ENCODE measurements at places on chromosomes 16 and 17.

DNA sequence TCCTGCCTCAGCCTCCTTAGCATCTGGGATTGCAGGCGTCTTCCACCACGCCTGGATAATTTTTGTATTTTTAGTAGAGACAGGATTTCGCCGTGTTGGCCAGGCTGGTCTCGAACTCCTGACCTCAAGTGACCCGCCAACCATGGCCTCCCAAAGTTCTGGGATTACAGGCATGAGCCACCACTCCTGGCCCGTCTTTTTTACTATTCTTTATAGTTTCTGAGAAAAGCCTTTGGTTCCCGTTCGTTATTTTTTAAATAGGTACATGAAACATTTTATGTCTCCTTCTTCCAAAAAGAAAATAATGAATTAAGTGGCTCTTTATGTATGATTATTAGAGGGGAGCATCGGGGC lies 570 bp upstream of the BCO1 start:
- DNase-seq, result no peak

DNA sequence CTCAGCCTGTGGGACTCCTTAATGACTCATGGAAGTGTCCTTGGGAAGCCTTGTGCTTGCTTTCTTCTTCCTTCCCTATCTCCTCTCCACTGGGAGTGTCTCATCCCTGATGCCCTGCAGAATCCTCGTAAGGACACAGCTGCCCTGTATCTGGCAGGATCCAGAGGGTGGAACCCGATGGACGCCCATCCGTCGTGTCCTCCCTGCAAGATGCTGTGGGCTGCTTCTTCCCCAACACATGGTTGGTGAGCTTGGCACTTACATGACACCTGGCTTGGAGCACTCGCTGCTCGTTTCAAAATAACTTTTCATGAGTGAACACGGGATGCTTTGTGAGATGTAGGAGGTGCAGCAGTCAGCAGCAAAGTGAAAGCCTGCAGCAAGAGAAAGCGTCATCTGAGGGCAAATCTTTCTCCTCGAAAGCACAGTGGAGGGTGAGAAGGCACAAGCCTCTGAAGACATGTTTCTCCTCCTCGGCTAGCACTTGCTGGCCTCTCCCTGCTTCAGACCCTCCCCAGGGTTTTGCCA lies 3.3 kb downstream of the CCL15 start:
- DNase-seq, result no peak

DNA sequence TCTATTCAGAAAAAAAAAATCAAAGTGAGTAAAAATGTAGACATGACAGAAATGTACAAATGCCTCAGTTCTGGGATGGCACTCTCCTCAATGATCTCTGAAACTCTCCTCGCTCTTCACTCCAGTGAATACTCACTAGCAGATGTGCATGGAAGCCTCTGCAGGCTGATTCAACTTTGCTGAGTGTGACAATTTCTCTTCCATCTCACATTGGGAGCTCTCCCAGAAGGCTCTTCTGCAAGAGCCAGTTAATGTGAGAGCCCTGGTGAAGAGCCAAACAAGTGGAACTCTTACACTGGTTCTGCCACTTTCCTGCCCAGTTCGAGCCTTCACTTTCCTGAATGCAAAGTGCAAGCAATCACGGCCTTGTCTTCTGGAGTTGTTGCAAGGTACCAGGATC lies 147.1 kb upstream of the IRX6 start:
- DNase-seq, result no peak

DNA sequence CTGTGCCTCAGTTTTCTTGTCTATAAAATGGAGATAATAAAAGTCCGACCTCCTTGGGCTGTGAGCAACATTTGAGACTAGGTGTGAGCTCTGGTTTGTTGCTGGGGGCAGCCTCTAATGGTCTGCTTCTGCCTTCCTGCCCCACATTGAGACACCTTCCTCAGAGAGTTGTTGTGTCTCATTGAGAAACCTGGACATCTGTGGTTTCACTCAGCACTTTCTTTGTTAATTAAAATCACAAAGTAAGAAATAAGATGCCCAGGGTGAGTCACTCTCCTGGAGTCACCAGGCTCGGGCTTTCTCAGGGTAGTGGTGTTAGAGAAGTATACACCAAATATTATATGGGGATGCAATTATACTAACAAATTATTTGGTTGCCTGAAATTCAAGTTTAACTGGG lies 389.2 kb upstream of the SALL1 start:
- DNase-seq, result no peak

- DNase-seq, result no peak
These were observed 28.4 kb upstream of the ZFPM1 start for GRCh38 chr16:88424587-88425235.

DNA sequence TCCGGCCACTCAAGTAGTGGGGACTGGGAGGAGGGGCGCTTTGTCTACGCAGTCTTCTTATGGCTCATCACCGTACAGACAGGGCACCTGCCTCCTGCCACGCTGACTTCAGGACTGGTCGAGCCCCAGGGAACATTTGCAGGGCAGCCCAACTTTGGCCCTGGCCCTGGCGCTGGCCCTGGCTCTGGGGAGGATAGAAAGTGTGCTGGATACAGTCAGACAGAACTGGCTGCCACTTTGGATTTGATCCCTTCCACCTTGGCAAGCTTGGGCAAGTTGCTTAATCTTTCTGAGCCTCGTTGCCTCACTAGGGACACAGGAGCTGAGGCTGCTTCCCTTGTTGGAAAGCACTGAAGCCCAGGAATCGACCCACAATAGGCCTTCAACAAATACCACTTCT lies 13.6 kb downstream of the LGALS9 start:
- no peak for DNase-seq

- DNase-seq, result no peak
These were observed 536.4 kb downstream of the WWOX start for GRCh38 chr16:78635807-78636206.

DNA sequence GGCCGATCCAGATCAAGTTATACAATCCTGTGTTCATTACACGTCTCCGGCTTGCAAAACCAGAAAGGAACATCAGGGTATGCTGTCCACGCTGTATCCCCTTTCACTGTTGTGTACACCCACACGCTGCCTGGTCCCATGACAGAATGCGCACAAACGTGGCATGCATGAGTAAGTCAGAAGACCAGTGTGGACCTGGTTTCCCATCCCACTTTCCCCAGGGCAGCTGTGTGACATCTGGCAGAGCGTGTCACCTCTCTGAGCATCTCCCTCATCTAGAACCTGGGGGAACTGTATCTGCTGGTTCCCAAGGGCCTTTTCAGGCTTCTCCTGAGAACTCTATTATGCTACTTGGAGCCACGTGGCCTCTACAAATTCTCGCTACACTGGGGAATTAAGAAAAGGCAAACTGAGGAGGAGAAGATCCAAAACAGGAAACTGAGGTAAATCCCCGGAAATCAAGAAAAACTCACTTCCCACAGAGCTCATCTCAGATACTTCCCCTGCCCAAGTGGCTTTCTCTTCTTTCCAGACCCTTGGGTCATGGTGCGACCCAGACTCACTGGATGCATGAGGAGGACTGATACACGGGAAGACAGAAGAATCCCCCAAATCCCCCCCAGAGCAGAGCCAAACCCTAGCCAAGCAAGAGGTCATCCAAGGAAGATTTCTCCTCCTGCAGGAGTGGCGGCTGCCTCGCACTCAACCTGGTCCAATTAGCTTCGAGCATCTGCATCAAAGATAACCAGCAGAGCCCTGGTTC lies 139.3 kb downstream of the GAS7 start:
- DNase-seq, result no peak

DNA sequence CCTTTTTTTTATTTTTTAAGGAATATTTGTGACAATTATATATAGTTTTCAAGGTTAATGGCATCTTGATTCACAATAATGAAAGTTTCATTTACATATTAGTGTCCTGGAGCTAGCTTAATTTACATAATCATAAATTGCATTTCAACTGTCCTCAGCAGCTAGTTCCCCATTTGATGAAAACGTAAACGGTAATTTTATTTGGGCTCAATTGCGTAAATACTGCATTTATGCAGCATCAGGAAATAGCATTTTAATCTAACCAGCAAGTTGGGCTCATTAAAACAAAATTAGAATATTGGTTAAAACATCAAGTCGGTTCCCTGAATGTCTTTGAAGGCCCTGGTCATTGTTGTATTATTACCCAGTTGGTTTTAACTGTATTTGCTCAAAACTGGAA lies 136.8 kb upstream of the CDH5 start:
- no peak for DNase-seq

GRCh38 chr16:74698222-74698621 lies 2.4 kb downstream of the MLKL start:
- DNase-seq, result no peak

- no peak for DNase-seq
These were observed 4.5 kb upstream of the PPP1R27 start for GRCh38 chr17:81839301-81839700.

GRCh38 chr17:30232015-30232823 lies 3.3 kb downstream of the SLC6A4 start:
- no peak for DNase-seq

DNA sequence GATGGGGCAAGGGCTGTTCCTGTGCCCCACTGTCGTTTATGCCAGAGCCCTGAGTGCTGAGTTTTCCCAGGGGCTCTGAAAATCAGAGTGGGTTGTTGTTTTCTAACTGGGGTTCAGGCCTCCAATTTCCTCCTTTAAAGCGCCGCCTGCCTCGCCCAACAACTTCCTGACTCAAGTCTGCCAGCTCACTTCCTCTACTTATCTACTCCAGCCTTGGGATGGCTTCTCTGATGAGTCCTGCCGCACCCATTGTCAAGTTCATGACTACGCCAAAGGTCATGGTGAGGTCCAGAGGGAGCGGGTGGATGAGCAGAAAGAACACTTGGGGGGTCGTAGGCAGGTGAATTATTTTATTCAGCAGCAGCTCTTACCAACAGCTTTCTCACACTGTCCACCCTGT lies 104.7 kb downstream of the UTP18 start:
- DNase-seq, result no peak

- DNase-seq, result no peak
These were observed 87.2 kb upstream of the CACNG5 start for GRCh38 chr17:66747578-66748275.

- DNase-seq, result no peak
These were observed 1.1 kb downstream of the EZH1 start for GRCh38 chr17:42743595-42744282.

- DNase-seq, result no peak
These were observed 171.0 kb downstream of the MAF start for GRCh38 chr16:79429381-79430190.

GRCh38 chr16:77788181-77789084 lies at the start of gene VAT1L:
Gene VAT1L, plus strand, starts transcription at chr16:77788564. Its CDS starts 119 bp downstream, at chr16:77788683.
- no peak for DNase-seq

GRCh38 chr17:80270836-80271235 lies 10.2 kb downstream of the RNF213 start:
- DNase-seq, result no peak

DNA sequence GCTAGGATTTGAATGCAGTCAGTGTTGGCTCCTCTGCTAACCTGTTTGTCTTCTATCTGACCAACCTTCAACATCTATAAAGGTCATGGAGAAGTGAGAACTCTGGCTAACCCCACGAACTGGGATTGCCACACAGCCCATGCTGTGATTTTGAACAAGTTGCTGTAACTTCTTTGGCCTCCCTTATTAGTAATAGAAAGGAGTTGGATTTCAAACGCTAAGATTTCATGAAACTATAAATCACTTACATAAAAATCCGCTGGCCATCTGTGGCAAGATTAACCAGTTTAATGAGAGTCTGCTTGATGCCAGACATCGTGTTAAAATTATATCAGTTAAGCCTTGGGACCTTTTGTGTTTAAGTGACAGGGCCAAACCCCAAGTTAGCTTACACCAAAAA lies 53.4 kb downstream of the HSD17B2 start:
- DNase-seq, result no peak

GRCh38 chr17:78252111-78252634 lies 20.7 kb downstream of the TMEM235 start:
- DNase-seq, result no peak

GRCh38 chr17:7667656-7668406 lies 17.1 kb downstream of the ATP1B2 start:
- DNase-seq, result no peak

DNA sequence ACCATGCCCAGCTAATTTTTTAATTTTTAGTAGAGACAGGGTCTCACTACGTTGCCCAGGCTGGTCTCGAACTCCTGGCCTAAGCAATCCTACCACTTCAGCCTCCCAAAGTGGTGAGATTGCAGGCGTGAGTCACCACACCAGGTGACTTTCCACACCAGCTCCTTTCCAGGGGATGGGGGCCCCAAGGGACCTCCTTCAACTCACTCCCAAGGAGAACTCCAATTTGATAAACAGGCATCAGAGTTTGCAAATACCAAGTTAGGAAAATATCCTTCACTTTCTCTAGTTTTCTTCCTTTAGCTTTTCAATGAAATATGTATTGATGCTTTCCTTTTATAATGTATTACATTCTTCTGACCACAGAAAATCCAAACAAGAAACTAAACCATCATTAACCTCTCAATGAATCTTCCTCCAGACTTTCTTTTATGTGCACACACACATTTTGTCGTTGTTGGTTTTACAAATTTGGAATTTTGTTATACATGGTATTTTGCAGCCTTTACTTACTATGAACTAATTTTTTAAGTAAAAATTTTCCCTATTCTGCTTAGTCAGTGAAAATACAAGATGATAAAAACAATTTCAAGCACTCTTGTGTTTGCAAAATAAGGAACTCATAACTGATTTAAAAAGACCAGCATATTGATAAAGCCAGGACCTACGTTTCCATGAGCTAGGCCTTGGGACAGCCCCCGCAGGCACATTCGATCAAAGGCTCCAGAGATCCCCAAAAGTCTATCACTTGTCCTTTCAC lies 32.0 kb downstream of the GAS7 start:
- no peak for DNase-seq

- DNase-seq, result no peak
These were observed 1.0 kb downstream of the SLC47A1 start for GRCh38 chr17:19534562-19535149.

- DNase-seq, result peak; percentile 29
These were observed 185.3 kb upstream of the CACNG3 start for GRCh38 chr16:24070851-24071250.

DNA sequence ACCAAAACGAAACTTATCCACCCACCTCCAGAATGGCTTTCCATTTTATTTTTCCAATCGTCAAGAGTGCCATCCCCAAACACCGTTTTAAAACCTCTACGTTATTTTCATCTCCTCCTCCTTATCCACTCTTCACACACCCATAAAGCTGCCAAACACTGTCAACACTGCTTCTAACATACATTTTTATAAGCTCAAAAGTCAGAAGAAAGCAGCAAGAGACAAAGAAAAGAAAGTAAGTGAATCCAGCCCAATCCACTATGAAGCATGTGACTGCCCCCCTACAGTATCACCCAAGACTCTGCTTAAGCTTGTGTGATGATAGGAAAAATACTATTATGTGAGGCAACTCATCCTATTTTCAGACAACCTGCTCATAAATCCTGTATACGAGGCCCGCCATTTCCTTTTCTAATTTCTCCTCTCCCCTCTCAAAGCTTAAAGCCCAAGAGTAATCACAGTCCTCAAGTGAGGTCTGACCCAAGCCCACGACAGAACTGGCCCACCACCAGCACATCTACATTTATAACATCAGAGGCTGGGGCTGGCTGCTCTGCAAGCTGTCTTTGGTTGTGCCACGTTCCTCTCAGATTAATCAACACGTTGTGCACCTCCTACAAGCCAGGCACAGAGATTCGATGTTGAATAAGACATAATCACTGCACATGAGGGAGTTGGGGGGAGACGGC lies 16.3 kb downstream of the USP31 start:
- DNase-seq, result no peak

- DNase-seq, result no peak
These were observed 43.8 kb upstream of the NDRG4 start for GRCh38 chr16:58456193-58456592.

- DNase-seq, result no peak
These were observed 20.9 kb downstream of the LDAF1 start for GRCh38 chr16:21179126-21179982.
